ENCODE measurements at places on chromosomes 16 and 17.

- no peak for DNase-seq
Measured at GRCh38 chr16:50659806-50660205, 21.3 kb downstream of the SNX20 start.

- no peak for DNase-seq
Measured at GRCh38 chr16:89012622-89012995, 35.6 kb upstream of the CBFA2T3 start.

GRCh38 chr16:69924777-69925191 is 26.4 kb upstream of the CLEC18A start:
- peak; percentile 92 for DNase-seq

DNA sequence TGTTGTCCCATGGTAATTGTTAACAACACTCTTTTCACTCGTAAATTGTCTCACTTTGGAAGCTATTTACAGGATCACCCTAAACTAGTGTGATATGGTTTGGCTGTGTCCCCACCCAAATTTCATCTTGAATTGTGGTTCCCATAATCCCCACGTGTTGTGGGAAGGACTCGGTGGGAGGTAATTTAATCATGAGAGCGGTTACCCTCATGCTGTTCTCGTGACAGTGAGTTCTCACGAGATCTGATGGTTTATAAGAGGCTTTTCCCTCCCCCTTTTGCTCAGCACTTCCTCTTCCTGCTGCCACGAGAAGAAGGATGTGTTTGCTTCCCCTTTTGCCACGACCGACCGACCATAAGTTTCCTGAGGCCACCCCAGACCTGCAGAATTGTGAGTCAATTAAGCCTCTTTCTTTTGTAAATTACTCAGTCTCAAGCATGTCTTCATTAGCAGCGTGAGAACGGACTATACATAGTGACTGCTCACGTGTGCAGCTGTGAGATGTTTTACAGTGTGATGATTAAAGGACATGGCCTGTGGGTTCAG is 34.4 kb downstream of the DNAH3 start:
- no peak for DNase-seq

DNA sequence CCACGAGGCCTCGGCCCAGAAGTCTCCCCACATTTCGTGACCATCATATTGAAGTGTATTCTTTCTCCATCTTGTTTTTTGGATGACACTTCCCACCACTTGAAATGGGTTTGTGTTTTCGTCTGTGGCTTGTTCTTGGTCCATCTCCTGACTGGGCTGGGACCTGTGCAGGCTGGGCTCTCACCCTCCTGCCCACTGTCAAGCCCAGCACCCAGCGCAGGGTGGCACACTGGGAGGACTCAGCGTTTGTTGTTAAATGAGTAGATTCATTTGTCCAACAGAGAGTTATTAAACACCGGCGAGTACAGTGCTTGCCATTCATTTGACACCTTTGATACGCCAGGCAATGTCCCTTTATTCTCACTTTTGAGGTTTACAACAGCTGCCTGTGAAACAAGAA is 22.6 kb downstream of the NT5M start:
- no peak for DNase-seq

DNA sequence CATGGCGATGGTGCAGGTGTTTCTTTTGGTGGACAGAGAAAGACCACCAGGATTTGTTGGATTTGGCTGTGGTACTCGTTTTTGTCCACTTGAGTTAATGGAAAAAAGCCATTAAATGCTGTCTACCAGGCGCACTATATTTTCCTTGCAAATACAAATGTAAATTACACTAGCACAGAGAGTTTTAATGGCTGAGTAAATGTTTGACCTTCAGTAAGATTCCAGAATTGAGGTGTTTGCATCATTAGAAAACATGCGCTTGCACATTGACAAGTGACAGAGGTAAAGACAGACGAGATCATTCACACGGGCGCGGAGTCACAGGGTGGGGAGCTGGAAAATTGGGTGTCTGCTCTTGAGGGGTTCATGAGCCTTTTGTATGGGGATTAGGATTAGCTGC is 53.5 kb upstream of the AKTIP start:
- no peak for DNase-seq

DNA sequence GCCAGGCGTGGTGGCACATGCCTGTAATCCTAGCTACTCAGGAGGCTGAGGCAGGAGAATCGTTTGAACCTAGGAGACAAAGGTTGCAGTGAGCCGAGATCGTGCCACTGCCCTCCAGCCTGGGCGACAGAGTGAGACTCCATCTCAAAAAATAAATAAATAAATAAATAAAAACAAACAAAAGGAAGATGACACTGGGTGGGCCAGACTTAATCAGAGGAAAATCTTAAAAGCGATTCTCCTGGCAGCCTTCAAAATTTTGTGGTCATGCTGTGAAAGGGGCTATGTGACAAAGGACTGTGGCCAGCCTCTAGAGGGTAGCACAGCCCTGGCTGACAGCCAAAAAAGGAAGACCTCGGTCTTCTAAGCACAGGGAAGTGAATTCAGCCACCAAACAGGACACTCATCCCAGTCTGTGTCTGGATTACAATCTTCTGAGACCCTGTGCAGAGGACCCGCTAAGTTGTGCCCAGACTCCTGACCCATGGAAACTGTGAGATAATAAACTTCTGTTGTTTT is 391.1 kb downstream of the CNTNAP4 start:
- DNase-seq = no peak

DNA sequence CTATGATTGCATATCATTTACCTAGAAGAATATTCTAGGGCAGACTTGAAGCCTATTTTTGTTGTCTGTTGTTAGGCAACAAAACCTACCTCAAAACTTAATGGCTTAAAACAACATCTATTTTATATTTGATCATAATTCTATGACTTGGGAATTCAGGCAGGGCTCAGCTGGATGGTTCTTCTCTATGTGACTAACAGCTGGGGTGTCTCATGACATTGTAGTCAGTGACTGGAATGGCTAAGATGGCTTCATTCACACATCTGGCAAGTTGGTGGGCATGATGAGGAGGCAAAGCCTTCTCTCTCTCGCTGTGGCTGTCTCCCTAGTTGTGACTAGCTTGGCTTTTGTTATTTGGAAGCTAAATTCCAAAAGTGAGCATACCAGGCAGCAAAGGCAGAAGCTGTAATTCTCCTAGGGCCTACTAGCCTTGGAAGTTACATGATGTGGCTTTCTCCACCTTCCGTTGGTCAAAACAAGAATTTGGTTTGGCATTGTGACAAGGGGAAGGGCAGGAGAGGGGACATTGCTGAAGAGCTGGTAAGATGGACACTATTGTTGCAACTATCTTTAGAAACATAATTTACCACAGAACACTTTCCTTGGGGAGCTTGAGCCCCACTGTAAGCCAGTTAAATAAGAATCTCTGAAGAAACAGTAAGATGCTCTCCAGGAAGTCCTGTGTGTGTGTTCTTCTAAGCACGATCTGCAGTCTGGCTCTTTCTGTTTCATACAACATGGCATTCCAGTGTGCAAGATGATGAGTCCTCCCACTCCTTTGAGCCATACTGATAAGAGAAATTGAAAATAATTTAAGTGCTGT is 39.4 kb downstream of the ZNRF1 start:
- DNase-seq = no peak

GRCh38 chr17:61458000-61458399 is 5.8 kb downstream of the TBX4 start:
- no peak for DNase-seq

DNA sequence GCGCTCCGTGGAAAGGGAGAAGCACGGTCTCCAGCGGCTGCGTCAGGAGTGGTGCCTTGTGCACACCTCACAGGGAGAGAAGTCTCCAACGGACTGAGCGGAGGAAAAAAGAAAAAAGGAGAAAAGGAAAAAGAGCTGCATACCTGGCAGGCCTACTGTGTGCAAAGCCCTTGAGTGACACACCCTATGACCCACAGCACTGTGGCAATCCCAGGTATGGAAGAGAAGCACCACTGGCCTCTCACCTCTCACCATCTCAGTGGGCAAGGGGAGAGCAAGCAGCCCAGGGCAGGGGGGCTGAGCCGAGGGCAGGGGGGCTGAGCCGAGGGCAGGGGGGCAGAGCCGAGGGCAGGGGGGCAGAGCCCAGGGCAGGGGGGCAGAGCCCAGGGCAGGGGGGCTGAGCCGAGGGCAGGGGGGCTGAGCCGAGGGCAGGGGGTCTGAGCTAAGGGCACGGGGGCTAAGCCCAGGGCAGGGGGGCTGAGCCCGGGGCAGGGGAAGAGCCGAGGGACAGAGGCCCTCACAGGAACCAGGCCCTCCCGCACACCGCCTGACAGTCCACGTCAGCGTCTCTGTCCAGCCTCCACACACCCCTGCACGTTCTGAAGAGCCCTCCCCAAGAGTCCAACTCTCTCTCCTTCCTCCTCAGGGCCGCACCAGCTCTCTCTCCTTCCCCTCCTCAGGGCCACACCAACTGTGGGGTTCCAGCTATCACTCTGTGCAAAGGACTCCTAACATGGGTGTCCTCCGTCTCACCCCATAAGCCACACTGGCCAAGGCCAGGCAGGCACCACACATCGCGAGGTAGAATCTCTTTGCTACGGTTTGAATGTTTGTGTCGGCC is 105.8 kb downstream of the ZNF778 start:
- DNase-seq = no peak

GRCh38 chr17:76682296-76682695 is 28.5 kb downstream of the MXRA7 start:
- DNase-seq = peak; percentile 58

GRCh38 chr16:81276323-81276722 is 37.8 kb downstream of the BCO1 start:
- DNase-seq = no peak

GRCh38 chr16:74291176-74291575 is 5.4 kb upstream of the PSMD7 start:
- no peak for DNase-seq

DNA sequence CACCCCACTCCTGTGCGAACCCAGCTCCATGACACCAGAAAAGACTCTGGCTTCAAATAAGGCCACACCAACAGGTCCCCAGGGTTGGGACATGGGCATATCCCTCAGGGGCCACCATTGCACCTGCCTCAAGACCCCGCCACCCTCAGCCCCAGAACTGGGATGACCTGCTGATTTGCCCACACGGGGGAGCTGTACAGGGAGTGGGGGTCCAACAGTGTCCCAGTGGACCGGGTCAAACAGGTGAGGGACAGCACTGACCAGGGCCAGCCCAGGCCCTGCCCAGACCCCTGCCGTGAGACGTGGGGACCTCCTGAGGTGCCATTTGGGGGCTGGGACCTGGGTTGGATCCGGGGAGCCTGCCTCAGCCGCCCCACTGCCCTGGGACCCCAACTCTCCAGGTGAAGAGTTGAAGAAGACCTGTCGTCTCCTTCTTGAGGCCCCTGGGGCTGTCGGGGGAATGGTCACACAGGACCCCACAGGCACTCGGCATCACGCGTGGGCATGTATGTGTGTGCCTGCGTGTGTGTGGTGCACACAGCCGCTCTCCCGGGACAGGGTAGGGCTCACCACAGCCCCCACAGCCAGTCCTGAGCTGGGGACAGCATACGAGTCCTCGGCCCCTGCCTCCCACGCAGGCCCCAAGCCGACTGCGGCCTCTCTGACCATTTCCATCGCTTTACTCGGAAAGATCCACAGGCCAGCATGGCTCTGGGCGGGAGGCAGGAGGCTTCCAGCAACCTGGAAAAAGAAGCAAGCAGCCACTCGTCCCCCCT is 34.2 kb upstream of the ZNF469 start:
- DNase-seq = no peak

DNA sequence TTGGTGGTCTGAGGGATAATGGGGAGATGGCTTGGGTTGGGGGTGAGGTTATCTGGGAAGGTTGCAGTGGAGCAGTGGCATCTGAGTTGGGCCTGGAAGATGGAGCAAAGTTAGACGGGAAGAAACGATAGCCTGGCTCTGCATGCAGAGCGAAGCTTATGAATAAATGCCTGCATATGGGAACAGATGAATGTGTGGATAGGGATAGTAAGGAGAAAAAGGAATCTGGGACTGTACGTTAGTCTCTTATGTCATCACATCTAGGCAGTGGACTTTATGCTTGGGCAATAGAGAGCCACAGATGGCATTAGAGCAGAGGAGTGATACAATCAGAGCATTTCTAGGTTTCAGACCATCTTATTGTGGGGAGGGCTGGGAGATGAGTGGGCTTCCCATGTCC is 33.0 kb downstream of the CPNE2 start:
- no peak for DNase-seq

DNA sequence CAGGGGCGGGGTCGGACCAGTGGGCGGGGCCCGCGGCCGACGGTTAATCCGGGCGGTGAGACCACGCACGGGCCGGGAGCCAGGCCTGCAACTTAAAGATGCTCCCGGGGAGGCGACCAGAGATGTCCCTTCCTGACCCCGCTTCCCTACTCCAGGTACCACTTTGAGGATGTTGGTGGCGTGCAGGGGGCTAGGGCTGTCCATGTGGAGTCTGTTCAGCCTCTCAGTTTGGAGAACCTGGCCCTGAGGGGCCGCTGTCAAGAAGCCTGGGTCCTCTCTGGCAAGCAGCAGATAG is 580 bp downstream of the RANGRF start:
- no peak for DNase-seq

GRCh38 chr16:59514651-59515050 is 780.5 kb upstream of the GOT2 start:
- no peak for DNase-seq

Measured in left hindlimb (tissue), 1 donor.